ENCODE measurements at places on chromosomes 7 and 10. TPM values are rescaled to one million over a fixed set of nuclear protein-coding genes. Genes with fewer than 3 reads are reported as not detected.

GRCh38 chr7:51138123-51139085, 178.2 kb downstream of the COBL start:
- H3K36me3 ChIP-seq, result no peaks in the 10 kb centered on the region
- H3K4me3 ChIP-seq, result no peak overlapping the region
- no peak overlapping the region for H3K27ac ChIP-seq
- no peak for DNase-seq
- no peaks in the 10 kb centered on the region for H3K4me1 ChIP-seq

DNA sequence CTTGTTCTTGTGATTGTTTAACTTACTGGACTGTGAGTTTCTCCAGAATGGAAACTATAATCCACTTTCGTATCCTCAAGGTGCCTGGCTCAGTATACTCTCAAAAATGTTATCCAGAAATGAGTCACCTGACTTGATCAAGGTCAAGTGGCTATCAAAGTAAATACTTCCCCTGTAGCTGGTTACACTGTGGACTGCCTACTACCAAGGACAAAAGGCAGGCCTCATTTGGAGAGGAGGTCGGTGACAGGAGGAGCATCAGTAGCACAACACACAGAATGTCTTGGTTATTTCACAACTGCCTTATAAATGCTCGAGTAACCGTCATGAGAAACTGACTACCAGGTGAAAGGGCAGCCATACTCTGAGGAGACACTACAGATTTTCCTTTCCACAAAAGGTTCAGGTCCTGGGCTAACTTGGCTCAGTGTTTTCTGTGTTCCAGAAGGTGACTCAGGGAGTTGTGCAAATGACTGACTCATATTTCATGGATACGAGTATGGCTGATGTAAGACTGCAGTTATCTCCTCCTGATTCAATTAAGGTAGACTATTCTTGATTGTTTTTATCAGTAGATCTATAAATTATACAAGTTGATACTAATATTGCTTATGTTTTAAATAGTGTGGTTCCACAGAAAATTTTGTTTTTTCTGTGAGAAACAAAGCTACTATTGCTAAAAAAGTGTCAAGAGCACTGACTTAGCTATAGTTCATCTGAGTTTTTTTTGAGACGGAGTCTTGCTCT, 4.2 kb upstream of the CCNY start:
- H3K4me3 ChIP-seq, result no peak overlapping the region
- no peaks in the 10 kb centered on the region for H3K36me3 ChIP-seq
- H3K27me3 ChIP-seq, result no peaks in the 10 kb centered on the region
- H3K27ac ChIP-seq, result no peak overlapping the region
- H3K4me1 ChIP-seq, result peaks cover 8% of the 10 kb centered on the region
- no peak for DNase-seq

GRCh38 chr7:41247143-41247865, 455.6 kb downstream of the INHBA start:
- H3K36me3 ChIP-seq, result no peaks in the 10 kb centered on the region
- H3K27ac ChIP-seq, result no peak overlapping the region
- no peaks in the 10 kb centered on the region for H3K27me3 ChIP-seq
- H3K4me1 ChIP-seq, result no peaks in the 10 kb centered on the region
- no peak overlapping the region for H3K4me3 ChIP-seq
- no peak for DNase-seq

GRCh38 chr7:908159-908581, 31.8 kb downstream of the GET4 start:
- no peaks in the 10 kb centered on the region for H3K27me3 ChIP-seq
- no peaks in the 10 kb centered on the region for H3K36me3 ChIP-seq
- H3K4me3 ChIP-seq, result no peak overlapping the region

DNA sequence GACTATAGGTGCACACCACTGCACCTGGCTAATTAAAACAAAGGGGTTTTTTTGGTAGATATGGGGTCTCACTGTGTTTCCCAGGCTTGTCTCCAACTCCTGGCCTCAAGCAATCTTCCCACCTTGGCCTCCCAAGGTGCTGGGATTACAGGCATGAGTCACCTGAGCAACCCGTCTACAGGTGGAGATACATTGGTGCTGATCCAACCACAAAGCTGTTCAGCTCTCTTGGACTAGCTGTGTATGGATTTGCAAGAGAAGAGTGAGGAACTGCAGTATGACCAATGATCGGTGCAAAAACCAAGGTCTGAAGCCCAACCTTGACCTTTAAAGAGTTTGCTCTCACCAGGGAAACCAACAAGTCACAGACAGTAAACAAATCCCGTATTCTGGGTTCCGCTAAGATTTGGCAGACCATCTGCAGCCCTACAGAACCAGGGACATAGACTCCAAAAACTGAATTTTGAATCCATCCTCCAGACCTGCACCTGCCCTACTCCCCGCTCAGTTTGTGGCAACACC, 18.9 kb downstream of the EPHB4 start:
- no peak overlapping the region for H3K27ac ChIP-seq
- no peak for DNase-seq
- H3K4me3 ChIP-seq, result no peak overlapping the region
- H3K27me3 ChIP-seq, result no peaks in the 10 kb centered on the region

DNA sequence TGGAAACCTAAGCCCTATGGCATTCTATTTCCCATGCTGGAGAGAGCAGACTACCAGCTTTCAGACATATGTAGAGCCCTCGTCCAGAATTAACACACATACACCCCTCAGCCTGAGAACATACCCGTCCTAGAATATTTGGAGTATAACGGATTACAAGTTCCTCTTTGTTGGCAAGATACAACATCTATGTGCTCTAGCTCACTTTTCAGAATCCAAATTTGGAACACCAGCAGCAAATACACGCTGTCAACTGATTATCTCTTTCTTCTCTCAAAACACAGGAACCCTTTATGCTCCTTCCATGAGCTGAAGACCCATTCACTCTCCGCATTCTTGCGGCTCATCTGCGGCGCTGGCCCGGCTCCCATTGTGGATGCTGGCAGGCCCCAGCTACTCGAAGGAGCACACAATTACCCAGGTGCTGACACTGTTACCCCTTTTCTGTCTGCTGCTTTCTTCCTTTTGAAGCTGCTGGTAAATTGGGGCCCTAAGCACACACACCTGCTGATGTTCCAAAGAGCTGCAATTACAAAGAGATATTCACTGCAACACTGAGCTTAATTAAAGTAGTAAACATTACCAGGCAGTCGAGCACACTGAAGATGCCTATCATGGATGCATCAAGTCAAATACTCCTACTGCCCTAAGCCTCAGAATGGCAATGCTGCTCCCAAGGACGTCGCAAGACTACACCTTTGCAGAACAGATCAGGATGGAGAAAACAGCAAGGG, 70.0 kb downstream of the VOPP1 start:
- no peak overlapping the region for H3K4me3 ChIP-seq
- no peak overlapping the region for H3K27ac ChIP-seq
- H3K27me3 ChIP-seq, result no peaks in the 10 kb centered on the region
- no peak for DNase-seq

GRCh38 chr7:94400022-94400421, 5.3 kb downstream of the COL1A2 start:
- no peak for DNase-seq
- H3K4me3 ChIP-seq, result peak overlapping the region; percentile 8
- no peaks in the 10 kb centered on the region for H3K36me3 ChIP-seq
- peak overlapping the region; percentile 56 for H3K27ac ChIP-seq
- no peaks in the 10 kb centered on the region for H3K4me1 ChIP-seq
- H3K27me3 ChIP-seq, result no peaks in the 10 kb centered on the region

DNA sequence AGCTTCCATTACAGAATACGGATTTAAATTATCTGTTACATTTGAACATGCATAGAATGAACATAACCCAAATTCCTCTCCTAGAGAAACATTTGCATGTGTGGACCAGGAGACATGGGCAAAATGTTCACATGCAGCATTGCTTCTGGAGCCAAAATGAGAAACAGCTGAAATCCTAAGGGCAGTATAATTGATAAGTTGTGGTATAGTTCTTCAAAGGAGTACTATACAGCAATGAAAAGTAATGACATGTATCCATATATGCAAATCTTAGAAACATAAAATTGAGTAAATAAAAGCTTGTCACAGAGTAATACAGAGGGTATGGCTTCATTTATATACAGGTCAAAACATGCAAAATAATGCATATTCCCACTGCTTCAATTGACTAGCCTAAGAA, 77.1 kb downstream of the RAB11FIP2 start:
- H3K4me1 ChIP-seq, result no peaks in the 10 kb centered on the region
- DNase-seq, result no peak
- H3K4me3 ChIP-seq, result no peak overlapping the region
- no peak overlapping the region for H3K27ac ChIP-seq
- H3K27me3 ChIP-seq, result no peaks in the 10 kb centered on the region

GRCh38 chr10:128808921-128809440, 658.1 kb upstream of the MGMT start:
- H3K36me3 ChIP-seq, result no peaks in the 10 kb centered on the region
- no peak for DNase-seq
- H3K27ac ChIP-seq, result no peak overlapping the region

DNA sequence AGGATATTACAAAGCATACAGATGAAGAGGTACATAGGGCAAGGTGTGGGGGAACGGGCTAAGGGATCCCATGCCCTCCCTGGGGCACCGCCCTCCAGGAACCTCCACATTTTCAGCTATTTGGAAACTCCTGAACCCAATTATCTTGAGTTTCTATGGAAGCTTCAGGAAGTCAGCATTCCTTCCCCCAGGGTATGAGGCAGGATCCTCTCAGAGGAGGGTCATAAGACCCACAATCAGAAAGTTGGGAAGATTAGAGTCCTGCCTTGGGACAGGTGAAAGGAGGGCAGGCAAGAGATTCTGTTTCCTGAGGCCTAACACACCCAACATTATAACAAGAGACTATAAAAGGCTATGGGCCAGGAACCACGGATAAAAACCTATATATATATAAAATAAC, 98.0 kb downstream of the RALA start:
- DNase-seq, result no peak
- no peaks in the 10 kb centered on the region for H3K27me3 ChIP-seq
- no peak overlapping the region for H3K4me3 ChIP-seq
- H3K36me3 ChIP-seq, result no peaks in the 10 kb centered on the region

- no peak for DNase-seq
- H3K27ac ChIP-seq, result no peak overlapping the region
- no peaks in the 10 kb centered on the region for H3K4me1 ChIP-seq
- no peak overlapping the region for H3K4me3 ChIP-seq
- no peaks in the 10 kb centered on the region for H3K36me3 ChIP-seq
These were observed 158.0 kb upstream of the TNS3 start for GRCh38 chr7:47739891-47740290.

DNA sequence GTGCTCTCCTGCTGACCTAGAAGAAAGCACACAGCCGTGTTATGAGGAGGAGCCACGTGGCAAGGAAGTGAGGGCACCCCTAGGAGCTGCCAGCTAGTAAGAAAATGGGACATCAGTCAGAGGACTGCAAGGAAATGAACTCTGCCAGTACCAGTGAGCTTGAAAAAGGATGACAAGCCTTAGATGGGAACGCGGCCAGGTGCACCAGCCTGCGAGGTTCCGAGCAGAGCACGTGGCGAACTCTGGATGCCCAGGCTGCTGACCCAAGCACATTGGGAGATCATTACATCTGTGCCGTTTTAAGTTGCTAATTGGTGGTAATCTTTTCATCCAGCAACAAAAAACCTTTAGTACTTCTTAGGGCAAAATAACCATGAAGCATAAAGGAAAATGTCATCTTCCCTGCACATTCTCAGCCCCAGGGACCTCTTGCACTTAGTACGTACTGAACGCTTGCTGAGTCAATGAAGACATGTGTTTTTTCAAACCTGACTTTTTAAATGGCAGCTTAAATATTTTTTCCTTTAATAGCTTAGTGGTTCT, 69.4 kb downstream of the AMZ1 start:
- H3K36me3 ChIP-seq, result no peaks in the 10 kb centered on the region
- peak overlapping the region; percentile 78 for H3K27ac ChIP-seq
- no peaks in the 10 kb centered on the region for H3K27me3 ChIP-seq
- DNase-seq, result peak; percentile 60

DNA sequence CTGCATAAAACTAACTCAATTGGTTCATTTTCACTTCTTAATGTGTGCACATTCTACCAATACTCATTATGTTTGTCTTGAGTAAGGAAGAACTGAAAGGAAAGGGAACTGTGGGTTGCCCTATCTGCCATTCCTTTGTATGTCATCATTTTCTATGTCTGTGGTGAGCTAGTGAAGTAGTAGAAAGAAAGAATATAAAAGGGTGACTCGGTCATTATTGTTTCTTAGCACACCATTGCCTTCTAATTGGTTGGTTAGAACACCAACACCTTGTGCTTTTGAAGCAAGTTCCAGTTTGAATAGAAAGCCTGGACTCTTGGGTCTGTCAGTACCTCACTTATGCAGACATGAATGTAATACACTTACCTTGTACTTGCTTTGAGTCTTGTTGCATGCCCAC, 64.3 kb upstream of the MDFIC start:
- H3K4me1 ChIP-seq, result no peaks in the 10 kb centered on the region
- no peaks in the 10 kb centered on the region for H3K27me3 ChIP-seq
- DNase-seq, result no peak
- no peak overlapping the region for H3K27ac ChIP-seq

DNA sequence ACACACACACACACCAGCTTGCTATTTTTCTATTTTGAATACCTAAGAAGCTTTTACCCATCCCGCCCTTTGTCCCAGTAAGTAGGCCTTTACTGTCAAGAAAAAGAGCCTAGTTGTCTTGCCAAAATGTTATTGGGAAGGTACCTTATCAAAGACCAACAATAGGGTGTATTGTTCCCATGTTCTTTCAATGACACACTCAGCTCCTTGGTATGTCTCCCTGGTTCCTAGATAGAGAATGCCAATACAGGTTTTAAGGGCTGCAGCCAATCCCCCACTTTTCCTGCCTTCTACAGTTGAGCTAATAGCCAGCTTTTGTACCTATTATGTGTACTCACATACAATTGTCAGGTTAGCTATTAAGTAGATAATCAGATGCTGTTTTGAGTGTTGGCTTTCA, 92.0 kb upstream of the LRRTM3 start:
- H3K4me3 ChIP-seq, result no peak overlapping the region
- no peaks in the 10 kb centered on the region for H3K36me3 ChIP-seq
- H3K27me3 ChIP-seq, result no peaks in the 10 kb centered on the region
- H3K27ac ChIP-seq, result no peak overlapping the region

DNA sequence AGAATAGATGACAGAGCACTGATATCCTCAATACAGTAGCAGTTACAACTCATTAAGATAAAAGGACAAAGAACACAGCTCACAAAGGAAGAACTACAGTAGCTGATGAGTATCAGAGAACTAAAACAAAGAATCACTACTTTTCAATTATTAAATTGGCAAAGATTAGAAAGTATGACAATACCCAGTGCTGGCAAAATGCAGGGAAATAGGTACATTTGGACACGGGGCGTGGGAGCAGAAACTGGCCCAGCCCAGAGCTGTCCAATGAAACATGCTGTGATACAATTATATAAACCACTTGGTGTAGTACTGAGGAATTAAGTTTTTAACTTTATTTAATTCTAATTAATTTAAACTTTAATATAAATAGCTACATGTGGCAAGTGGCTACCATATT, 226.3 kb downstream of the MLLT10 start:
- H3K27me3 ChIP-seq, result no peaks in the 10 kb centered on the region
- no peaks in the 10 kb centered on the region for H3K4me1 ChIP-seq
- no peak overlapping the region for H3K27ac ChIP-seq
- H3K4me3 ChIP-seq, result no peak overlapping the region
- H3K36me3 ChIP-seq, result no peaks in the 10 kb centered on the region

- H3K4me3 ChIP-seq, result no peak overlapping the region
- H3K36me3 ChIP-seq, result no peaks in the 10 kb centered on the region
- H3K4me1 ChIP-seq, result no peaks in the 10 kb centered on the region
- DNase-seq, result no peak
- H3K27me3 ChIP-seq, result no peaks in the 10 kb centered on the region
- no peak overlapping the region for H3K27ac ChIP-seq
These were observed 156.8 kb downstream of the FZD1 start for GRCh38 chr7:91421018-91421417.

TMEM196 gene
- not detected for total RNA-seq

TEX36 gene
- total RNA-seq, result not detected

FGL2 gene
- 23.3 TPM for total RNA-seq

ZNF239 gene
- total RNA-seq, result 9.1 TPM

LRRD1 gene
- total RNA-seq, result 0.33 TPM

NYAP1 gene
- 0.59 TPM for total RNA-seq

SFRP4 gene
- 27.2 TPM for total RNA-seq

GATA3 gene
- 36.4 TPM for total RNA-seq

TRIM73 gene
- total RNA-seq, result 5.6 TPM
